ENCODE measurements at places on chromosomes 13 and 19.
A peak's percentile ranks its signal among the peaks of the same experiment; 100 is the strongest.

DNA sequence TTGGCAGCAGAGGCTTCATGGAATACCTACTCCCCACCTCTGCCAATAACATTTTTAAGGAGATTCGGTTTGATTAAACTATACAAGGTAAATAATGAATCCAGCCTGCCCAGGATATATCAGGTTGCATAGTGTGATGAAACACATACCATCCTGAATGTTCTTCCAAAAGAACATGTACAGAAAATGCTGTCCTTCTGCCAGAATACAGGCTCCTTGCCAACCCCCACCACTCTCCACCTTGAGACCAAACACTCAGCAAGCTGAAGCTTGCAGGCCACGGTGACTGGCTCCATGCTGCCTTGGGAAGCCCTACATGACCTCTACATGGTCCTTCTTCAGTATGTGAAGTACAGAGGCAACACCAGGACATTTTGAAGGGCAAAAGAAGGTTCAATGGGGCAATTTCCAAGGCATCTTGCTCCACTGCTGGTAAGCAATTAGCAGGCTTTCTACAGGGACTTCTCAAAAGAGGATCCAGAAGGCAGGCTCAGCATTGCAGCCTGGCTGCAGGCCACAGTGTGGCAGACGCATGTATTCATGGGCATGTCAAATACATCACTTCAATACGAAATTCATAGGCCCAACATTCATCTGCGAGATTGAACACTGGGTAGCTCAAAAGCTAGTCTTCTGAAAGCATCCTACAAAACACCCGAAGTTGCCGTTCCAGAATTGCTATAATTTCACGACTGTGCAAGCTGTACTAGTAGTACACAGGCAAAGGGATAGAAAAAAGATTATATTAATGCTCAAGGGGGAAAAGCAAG lies 62.4 kb upstream of the SERP2 start:
- DNase-seq, result no peak

DNA sequence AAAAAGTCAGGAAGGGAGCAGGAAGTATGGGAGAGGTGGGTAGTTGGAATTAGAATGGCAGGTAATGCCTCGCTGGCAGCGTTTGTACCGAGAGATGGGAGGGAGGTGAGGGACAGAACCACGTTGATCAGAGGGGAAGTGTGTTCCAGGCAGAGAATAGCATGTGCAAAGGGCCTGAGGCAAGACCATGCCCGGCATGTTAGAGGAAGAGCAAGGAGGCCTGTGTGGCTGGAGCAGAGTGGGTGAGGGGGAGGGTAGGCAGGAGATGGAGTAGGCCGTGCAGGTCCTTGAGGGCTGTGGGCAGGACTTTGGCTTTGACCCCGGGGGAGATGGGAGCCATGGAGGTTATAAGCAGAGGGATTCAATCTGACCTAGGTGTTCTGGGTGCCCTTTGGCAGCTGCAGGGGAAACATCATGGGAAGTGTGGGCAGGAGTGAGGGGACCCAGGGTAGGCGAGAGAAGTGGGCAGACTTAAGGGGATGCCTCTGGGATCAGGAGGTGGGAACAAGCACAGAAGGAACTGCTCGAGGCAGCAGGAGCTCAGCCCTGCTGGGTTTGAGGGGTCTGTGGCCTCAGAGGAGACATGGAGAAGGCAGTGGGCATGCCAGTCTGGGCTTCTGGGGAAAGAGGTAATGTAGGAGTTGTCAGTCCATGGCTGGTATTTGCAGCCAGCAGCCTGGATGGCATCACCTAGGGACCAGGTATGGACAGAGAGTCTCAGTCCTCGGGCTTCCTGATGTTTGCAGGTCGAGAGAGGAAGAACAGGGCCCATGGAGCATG lies 48.8 kb downstream of the CD320 start:
- DNase-seq, result peak; percentile 33

DNA sequence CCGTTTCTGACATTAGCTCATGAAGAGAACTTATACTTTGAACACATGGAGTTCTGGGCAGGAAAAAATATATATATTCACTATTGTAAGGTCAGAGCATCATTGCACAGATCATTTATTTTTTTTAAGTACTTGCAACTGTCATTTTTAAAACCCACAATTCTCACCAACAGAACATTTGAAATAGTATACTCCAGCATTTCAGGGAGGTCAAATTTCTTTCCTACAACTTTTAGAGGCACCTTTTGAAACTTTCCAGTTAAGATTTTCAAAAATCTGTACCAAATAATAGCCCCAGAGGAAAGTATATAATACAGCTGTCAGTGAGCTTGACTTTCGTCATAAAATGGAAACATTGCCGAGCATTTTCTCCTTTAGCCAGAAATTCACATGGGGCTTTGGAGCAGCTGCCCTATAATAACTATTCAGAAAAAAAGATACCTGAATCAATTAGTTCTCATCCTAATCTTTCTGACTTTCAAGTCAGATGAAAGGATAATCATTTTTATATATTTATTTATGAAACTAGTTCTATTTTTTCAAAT lies 10.9 kb downstream of the KCTD12 start:
- no peak for DNase-seq

DNA sequence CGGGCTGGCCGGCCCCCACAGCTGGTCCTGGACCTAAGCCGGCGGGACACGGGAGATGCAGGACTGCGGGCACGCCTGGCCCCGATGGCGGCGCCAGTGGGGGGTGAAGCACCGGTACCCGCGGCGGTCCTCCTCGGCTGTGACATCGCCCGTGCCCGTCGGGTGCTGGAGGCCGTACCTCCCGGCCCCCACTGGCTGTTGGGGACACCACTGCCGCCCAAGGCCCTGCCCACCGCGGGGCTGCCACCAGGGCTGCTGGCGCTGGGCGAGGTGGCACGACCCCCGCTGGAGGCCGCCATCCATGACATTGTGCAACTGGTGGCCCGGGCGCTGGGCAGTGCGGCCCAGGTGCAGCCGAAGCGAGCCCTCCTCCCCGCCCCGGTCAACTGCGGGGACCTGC lies 3.1 kb downstream of the GRIN3B start:
- no peak for DNase-seq

GRCh38 chr13:112741185-112741755 lies 51.4 kb downstream of the ATP11A start:
- peak; percentile 14 for DNase-seq

DNA sequence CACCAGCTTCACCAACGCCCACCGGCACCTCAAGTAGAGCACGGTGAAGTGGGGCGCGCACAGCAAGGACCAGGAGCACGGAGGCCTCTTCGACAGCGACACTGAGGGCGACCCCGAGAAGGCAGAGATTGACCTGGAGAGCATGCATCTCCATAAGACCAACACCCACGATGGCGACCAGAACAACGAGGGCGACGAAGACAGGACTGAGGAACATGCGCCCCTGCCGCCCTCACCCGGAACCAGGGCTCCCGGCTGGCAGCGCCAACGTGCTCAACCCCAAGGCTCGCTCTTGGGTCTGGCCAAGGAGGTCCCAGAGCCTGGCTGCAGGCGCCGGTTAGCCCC lies 18.5 kb upstream of the RNF17 start:
- DNase-seq, result no peak

GRCh38 chr19:29482855-29483640 lies 42.7 kb upstream of the VSTM2B start:
- DNase-seq, result peak; percentile 13

- DNase-seq, result peak; percentile 100
Observed at GRCh38 chr13:111006506-111007031, 91.7 kb upstream of the ANKRD10 start.
